Placental epithelial cell (primary cell): ENCODE measurements at places on chromosomes 7 and 10. TPM values are rescaled to one million over a fixed set of nuclear protein-coding genes. Genes with fewer than 3 reads are reported as not detected.

The USP6NL gene
- 13.3 and 18.7 TPM in 2 replicates for total RNA-seq

The HMX3 gene
- total RNA-seq: not detected in 2 replicates

The ANKRD61 gene
- total RNA-seq: not detected in 2 replicates

The CHST15 gene
- 4.7 and 16.1 TPM in 2 replicates for total RNA-seq

The AP5Z1 gene
- 23.6 and 31.2 TPM in 2 replicates for total RNA-seq

The IQUB gene
- total RNA-seq: 0.87 and 6.3 TPM in 2 replicates
